Substantia nigra (tissue), 51 donors: ENCODE measurements at places on chromosomes 6 and 20.

- no peak for DNase-seq
These were observed 170.0 kb upstream of the ZNF184 start for GRCh38 chr6:27642744-27643456.

DNA sequence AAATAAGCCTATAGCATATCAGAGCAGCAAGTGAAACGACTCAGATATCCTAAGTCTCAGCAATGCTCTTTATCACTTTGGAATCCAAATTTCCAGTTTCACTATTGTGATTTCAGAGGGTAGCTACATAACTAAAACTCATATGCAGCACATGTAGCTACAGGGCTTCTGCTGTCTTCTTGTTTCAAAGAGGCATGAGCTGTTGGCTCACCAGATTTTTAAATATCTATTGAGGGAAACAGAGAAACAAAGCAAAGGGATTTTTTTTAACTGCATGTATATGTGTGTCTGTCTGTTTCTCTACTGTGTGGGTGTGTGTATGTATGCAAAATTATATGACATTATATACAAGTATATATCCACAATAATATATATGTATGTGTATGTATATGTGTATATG lies 258.4 kb downstream of the HDGFL1 start:
- DNase-seq = no peak

DNA sequence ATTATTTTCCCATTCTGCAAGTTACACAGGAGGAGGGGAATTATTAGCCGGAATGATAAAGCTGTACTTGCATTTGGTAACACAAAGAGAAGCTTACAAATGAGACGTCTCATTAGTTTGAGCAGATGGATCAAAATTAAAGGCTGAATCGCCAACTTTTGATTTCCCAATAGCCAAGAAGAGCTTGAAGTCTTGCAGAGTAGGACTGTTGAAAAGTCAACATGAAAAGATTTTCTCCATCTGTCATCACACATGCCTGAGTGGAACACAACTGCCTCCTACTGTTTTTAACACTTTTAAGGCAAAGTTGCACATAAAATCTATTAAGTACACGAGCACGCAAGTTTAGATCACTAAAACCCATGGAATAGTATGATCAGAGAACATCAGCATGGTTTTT lies 176.2 kb downstream of the ASCC3 start:
- DNase-seq = no peak

- no peak for DNase-seq
These were observed 43.2 kb upstream of the CRISP1 start for GRCh38 chr6:49909563-49909962.

DNA sequence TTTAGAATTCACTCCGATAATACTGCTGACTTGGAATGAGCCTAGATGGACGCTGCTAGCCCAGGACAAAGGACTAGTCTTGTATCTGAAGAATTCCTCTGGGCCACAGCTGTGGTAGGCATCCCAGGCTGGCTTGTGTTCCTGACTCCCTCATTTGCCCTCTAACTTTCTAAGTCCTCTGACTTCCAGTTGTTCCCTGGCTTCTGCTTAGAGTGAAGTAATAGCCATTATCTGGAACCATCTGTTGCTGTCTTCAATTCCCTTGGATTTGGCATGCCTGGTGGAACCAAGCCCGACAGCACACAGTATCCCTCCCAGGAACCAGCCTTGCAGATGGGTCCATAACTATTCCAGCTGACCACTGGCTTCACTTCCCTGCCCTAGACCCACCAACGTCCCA lies 376.0 kb downstream of the SYNE1 start:
- no peak for DNase-seq

DNA sequence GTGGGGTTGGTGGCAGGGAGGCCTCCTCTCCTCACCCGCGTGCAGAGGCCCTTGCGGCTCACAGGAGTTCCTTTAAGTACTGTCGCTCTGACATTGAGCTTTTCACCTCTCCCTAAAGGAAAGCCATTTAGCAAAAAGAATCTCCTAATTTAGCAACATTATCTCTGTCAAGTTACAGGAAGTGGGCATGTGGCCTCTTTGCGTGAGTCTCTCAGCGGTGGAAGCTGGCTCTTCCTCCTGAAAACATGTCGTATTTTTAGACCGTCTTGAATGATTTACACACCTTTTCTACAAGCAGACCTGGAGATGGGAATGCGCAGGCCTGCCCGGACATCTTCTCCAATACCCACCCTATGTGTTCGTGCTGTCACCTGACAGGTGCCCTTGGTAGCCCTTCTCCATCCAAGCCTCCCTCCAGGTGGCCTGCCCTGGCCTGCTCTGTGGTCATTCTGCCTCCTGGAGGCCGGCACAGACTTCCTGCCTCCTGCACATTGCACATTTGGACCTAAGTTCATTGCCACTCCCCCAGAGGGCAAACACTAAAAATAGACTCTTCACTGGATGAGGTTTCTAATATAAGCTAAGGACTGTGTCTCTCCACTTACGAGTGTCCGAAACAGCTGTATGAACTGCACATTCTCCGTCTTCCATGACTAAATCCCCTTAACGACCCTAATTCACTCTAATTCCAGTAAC lies 18.5 kb upstream of the PHACTR3 start:
- DNase-seq = no peak

DNA sequence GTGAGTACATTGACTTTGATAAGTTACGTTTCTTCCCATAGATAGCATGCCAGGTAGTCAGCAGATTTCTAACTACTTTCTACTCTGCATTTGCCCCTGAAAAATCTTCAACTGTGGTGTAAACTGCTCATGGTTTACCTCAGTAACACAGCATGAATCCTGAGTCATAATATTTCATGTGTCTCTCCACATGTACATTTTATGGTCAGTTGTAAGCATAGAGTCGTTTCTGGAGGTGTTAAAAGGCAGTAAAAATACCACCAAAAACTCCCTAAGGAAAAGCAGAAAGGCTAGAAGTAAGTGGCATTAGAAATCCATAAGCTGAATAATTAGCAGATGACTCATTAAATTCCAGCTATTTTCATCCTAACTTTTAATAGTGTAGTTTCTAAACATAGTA lies 4.1 kb upstream of the GPR63 start:
- no peak for DNase-seq

- no peak for DNase-seq
These were observed 182.8 kb downstream of the PTPRK start for GRCh38 chr6:128337619-128338018.

- DNase-seq = no peak
These were observed 376 bp downstream of the C20orf202 start for GRCh38 chr20:1203630-1204029.

DNA sequence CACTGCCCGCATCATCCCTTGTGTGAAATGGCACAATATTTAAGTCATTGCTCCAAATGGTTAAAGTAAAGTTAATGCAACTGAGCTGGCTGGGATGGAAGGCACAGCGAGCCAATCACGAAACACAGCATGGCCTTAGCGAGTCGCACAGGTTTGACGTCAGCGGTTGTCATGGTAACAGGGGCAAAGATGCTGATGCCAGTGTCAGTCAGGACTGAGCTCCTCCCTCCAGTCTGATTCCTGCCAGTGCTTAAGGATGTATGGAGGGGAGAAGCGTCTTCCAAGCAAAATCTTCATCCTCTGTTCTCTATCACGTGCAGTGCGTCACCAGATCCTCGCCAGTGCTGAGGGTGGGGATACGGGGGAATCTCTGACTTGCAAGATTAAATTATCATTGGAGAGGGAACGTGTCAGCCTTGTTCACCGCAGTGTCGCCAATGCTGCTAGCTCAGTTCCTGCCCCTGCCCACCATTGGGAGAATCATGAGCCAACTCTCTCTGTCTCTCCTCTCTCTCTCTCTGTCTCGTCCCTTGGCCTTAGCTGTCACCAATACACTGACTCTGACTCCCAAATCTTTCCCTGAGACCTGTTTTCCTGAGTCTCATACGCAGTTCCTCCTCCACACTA lies 24.5 kb downstream of the TSPYL4 start:
- peak; percentile 85 for DNase-seq

GRCh38 chr6:20415712-20416454 lies 14.2 kb downstream of the E2F3 start:
- DNase-seq = no peak

- no peak for DNase-seq
These were observed 31.7 kb upstream of the CST1 start for GRCh38 chr20:23782366-23782983.

- DNase-seq = no peak
These were observed 1.4 kb downstream of the SPO11 start for GRCh38 chr20:57330998-57331397.

DNA sequence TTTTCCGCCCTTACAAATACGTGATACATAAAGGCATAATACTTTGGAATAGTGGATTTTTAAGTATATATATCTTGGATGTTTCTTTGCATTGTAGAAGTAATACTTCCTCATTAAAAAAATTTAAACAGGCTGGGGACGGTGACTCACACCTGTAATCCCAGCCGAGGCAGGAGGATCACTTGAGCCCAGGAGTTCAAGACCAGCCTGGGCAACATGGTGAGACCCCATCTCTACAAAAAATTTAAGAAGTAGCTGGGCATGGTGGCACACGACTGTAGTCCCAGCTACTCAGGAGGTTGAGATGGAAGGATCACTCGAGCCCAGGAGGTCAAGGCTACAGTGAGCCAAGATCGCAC lies 38.6 kb upstream of the RNF8 start:
- DNase-seq = no peak

DNA sequence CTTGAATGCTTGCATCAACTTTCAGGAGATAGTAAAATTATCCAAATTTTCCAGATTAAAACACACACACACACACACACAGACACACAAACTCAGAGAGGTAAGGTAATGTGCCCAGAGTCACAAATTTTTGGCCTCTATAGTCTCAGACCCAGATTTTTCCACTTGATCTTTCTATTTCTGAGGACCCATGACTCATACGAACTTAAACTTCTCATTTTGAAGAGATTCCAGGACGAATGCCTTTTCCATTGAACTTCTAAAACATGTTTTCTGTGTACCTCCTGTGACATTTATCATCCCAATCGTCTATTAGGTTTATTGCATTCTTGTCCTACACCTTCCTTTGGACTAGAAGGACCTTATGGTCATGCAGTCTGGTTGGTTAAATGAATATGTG lies 172.9 kb upstream of the COL21A1 start:
- no peak for DNase-seq

GRCh38 chr6:114288701-114289495 lies 53.9 kb downstream of the HS3ST5 start:
- no peak for DNase-seq

GRCh38 chr6:45983062-45983461 lies 32.6 kb downstream of the CLIC5 start:
- DNase-seq = no peak

GRCh38 chr20:20797521-20798310 lies 85.3 kb upstream of the RALGAPA2 start:
- DNase-seq = no peak
